Progenitor cell of endocrine pancreas (in vitro differentiated cells): ENCODE measurements at places on chromosomes 16 and 17. TPM values are rescaled to one million over a fixed set of nuclear protein-coding genes. Genes with fewer than 3 reads are reported as not detected.

- H3K36me3 ChIP-seq: peaks cover 13% of the 10 kb centered on the region
- no peak for DNase-seq
- no peak overlapping the region for H3K27ac ChIP-seq
- no peak overlapping the region for H3K4me3 ChIP-seq
- peaks cover 11% of the 10 kb centered on the region for H3K4me1 ChIP-seq
Measured at GRCh38 chr16:14460726-14461125, 169.3 kb downstream of the PARN start.

The PMP22 gene
- 0.93 and 1.2 TPM in 2 replicates for total RNA-seq

The ERN2 gene
- total RNA-seq: 0.60 and 0.71 TPM in 2 replicates

The LGALS9C gene
- not detected in 2 replicates for total RNA-seq

The HASPIN gene
- 8.5 and 8.6 TPM in 2 replicates for total RNA-seq
